PC-9 (cell line): ENCODE measurements at places on chromosomes 7 and 10. TPM values are rescaled to one million over a fixed set of nuclear protein-coding genes. Genes with fewer than 3 reads are reported as not detected.

GRCh38 chr7:104903044-104903443 is 111.0 kb upstream of the KMT2E start:
- DNase-seq = no peak

DNA sequence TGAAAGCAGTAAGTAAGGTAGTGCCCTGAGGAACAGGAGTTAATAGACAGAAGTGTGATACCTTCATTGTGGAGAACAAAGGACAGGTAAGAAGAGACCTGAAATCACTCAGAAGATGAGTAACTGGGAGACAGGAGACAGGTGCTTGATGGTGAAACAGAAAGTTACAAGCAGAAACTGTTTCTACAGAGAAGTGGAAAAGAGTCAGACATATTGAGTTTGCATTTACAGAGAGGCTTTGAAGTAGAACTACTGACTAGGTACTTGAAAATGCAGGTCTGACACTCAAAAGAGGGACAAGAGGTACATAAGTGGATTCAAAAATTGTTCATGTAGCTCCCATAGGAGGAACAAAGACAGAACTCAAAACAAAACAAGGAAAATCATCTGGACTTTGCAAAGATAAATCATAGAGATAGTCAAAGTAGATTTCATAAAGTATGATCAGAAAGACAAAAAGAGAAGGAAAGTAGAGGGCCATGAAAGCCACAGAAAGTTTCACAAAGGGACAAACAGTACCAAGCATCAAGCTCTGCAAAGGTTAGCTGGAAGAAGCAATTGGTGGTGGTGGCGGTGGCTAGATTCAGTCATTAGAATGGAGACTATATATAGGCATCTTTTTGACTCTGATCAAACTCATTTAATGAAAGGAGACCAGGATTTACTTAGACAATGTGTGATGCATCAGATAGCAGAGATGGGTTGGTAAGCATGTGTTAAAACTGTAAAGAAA is 198.4 kb downstream of the PCLO start:
- no peak for DNase-seq

- DNase-seq = no peak
These were observed 87.4 kb downstream of the CHST15 start for GRCh38 chr10:124005991-124006392.

- DNase-seq = peak; percentile 3
These were observed 839 bp downstream of the IKZF5 start for GRCh38 chr10:123007558-123008354.

- DNase-seq = no peak
These were observed 18.1 kb upstream of the CNNM2 start for GRCh38 chr10:102900006-102900405.

- no peak for DNase-seq
These were observed 17.3 kb downstream of the SCRN1 start for GRCh38 chr7:29972315-29972669.

Gene LOXL4
- 2.5 and 3.5 TPM in 2 replicates for total RNA-seq

Gene RGS10
- total RNA-seq = 44.5 and 46.0 TPM in 2 replicates

Gene IGFBP3
- 237 and 386 TPM in 2 replicates for total RNA-seq

Gene ZNF365
- total RNA-seq = 1.3 and 1.8 TPM in 2 replicates

Gene APBB1IP
- total RNA-seq = not detected in 2 replicates

Gene KCP
- total RNA-seq = 9.9 and 15.4 TPM in 2 replicates

Gene SLC16A9
- not detected in 2 replicates for total RNA-seq
